Upper lobe of left lung (tissue), 6 donors: ENCODE measurements at places on chromosomes 11 and 22.
A peak's percentile ranks its signal among the peaks of the same experiment; 100 is the strongest.

GRCh38 chr22:29194184-29194583 lies 11.5 kb upstream of the EMID1 start:
- no peak for DNase-seq

DNA sequence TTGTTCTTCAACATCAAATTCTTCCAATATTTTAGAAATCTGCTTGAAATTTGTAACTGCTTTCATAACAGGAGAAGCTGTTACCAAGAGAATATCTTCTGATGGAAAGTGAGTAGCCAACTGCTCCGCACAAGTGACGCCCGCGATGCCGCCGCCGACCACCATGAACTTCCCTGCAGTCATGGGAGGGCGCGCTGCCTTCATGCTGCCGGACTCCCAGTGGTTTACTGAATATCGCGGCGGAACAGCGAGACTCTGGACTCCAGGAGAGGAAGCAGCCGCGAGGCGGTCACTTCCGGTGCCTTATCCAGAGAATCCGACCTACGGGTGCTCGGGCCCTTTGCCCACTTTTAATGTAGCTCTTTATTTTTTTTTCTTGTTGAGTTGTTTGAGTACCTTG lies 190.6 kb downstream of the GUCY1A2 start:
- DNase-seq: no peak

DNA sequence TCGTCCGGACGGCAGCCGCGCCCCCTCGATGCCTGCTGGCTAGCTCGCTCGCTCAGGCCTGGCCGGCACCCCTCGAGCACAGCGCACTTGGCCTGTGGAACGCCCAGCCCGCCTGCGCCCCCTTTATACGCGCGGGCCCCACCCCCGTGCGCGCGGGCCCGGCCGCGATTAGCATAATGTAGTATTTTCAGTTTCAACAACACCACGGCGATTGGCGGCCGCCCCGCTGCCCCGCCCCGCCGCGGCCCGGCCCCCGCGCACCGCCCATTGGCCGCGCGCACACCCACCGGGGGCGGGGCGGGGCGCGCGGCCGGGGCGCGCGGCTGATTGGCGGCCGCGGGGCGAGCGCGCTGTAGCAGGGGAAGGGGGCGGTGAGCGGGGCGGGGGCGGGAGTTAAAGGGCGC lies at the start of gene CDKN1C:
TSS of gene CDKN1C (minus strand) at position 98 of the 404 bp plus-strand sequence. CDS start 319 bp downstream, outside the sequence.
- DNase-seq: peak; percentile 98

GRCh38 chr11:77191429-77191822 lies 63.4 kb downstream of the MYO7A start:
- peak; percentile 63 for DNase-seq

DNA sequence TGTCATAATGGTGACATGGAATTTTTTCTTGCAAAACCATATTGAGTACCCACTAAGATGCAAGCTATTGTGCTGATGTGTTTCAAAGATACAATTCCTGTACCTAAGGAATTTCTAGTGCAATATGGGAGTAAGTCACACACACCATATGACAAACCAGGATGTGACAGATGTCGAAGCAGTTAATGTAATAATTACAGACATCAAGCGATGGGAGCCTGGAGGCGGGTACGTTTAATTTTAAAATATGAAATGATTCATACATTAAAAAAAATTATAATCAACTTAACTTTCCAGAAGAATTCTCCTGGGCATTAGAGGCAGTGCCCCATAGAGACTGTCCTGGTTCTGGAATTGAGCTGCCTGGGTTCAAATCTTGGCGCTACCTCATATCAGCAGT lies 6.0 kb downstream of the SYCE3 start:
- no peak for DNase-seq

DNA sequence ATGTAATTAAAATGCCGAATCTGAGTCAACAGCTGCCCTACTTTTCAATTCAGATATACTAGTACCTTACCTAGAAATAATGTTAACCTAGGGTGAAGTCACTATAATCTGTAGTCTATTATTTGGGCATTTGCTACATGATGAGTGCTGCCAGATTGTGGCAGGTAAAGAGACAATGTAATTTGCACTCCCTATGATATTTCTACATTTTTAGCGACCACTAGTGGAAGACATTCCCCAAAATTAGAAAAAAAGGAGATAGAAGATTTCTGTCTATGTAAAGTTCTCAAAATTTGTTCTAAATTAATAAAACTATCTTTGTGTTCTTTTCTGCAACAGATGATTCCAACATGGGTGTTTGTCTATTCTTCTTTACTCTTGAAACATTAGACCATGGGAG lies 14.1 kb downstream of the MS4A1 start:
- DNase-seq: no peak

GRCh38 chr11:31442086-31442485 lies 67.3 kb downstream of the IMMP1L start:
- no peak for DNase-seq

DNA sequence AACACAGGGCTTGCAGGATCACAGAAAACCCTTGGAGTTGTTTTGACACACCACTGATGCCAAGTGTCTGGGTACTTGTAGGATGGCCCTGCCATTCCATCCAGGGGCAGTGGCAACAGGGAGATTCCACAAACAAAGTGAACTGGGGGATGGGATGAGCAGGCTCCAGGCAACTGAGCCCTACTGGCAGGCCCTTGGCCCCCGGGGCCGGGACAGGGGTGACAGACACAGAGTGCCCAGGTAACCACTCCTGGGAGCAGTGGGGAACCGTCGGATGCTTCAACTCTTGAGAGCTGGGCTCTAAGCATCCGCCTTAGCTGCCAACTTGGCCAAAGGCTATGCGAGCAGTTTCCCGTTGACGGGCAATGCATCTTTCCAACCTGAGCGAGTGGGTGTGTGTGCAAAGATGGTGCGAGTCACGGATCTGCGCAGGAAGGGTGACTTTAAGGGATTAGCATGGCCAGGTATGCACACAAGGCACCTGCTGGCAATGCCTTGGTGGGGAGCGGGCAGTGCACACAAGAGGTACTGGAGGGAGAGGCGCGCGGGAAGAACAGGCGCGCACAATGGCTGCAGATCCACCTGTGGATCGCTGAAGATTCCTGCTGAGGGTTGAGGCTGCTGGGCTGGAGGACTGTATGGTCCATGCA lies 83.1 kb upstream of the PRODH start:
- no peak for DNase-seq

DNA sequence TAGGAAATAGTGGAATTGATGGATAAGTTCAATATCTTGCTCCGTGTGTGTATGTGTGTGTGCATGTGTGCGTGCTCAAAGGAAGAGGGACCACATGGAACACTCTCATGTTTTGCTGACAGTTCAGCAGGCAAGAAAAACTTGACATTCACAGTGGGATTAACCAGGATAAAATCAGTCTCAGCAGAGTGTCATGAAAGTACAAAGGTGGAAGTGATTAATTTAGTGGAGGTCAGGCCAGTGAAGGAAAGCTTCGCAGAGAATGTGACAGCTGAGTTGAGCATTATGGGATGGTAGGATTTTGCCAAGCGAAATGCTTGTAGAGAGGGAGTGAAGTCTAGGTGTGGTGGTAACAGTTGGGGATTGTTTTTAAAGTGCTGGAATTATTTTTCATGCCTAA lies 15.7 kb upstream of the FBXO3 start:
- no peak for DNase-seq

DNA sequence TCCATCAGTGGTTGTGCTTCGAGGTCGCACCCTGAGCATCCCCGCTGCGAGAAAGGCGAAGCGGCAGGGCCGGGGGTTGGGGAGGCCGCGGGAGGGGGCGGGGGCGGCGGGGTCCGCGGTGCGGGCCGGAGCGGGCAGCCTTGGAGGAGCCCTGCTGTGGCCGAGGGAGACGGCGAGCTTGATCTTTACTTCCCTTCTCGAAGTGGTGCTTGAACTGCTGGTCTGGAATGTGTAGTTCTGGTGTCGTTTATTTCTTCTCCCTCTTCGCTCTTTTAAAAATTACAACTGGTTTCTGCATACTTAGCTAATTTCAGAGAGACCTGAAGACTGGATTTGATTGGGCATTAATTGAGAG lies 1.1 kb downstream of the APLP2 start:
- DNase-seq: peak; percentile 83

GRCh38 chr11:17479284-17480214 lies 2.9 kb upstream of the ABCC8 start:
- peak; percentile 33 for DNase-seq

GRCh38 chr11:116948391-116948790 lies 111.0 kb upstream of the APOA1 start:
- DNase-seq: no peak

GRCh38 chr22:37431801-37432707 lies 4.8 kb upstream of the ELFN2 start:
- DNase-seq: no peak

- DNase-seq: peak; percentile 69
Measured at GRCh38 chr22:36334081-36334820, 53.5 kb downstream of the MYH9 start.

- no peak for DNase-seq
Measured at GRCh38 chr11:2348986-2349385, 28.1 kb upstream of the CD81 start.

DNA sequence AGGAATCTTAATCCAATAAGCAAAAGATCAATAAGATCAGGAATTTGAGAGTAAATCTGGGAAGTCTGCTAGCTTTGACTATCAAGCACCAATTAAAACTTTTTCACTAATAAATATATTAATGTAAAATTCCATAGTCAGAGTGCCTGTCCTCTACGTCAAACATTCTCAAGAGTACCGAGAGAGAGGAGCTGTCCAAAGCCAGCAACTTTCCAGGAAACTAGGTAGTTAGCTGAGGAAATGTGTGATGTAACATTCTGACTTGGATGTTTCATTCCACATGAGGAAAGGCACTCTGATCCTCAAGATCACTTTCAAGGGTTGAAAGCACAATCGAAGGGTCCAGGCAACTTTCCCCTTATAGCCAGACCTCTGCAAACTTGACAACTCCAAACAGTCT lies 113.2 kb downstream of the STK33 start:
- no peak for DNase-seq

GRCh38 chr11:5624489-5625279 lies at the start of gene TRIM34:
Gene TRIM34 (plus strand): TSS chr11:5625001. CDS start chr11:5632332, 7,331 bp downstream.
- no peak for DNase-seq

DNA sequence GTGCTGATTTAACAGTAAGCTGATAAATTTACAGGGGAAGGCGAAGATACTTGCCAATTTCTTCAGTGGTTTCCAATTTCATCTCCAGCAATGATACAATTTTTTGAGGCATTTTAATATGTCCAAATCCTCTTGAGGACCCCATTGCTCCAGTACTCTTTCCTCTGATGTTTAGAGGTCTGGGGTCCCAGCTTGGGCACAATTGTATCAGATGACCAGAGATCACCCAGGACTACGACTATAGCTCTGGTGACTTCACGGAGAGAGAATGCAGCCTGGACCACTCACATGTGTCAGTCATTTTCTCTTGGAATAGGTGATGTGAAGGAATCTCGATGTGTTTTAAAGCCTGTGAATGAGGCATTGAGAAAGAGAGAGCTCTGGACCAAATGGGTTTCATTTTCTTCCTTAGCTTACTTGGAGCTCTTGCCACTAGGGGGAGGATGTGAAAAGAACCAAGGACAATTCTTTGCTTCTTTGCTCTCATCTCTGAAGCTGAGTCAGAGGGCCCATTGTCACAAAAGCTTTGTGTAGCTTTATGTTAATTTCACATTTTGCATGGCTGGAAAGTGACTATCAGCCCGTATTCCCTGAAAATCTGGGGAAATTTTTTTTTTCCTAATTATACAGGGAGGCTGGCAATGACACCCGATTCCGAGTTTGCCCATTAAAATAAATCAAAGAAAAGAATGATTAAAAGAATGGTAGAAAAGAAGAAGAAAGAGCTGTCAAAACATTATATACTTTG lies 6.7 kb upstream of the CCDC90B start:
- DNase-seq: no peak

DNA sequence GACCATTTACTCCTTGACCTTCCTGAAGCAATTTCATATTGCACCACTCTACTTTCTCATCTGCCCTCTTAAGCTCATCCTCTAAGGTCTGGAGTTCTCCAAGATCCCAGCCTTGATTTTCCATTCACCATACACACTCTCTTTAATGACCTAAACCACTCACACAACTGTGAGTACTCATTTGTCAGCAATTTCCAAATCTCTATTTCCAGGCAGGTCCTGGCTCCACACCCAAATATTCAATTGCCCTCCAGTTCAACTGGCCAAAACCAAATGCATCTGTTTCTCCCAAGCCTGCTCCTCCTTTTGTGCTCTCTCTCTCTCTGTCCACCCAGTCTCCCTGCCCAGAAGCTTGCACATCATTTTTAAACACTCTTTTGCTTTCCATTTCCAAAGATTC lies 39.6 kb downstream of the NEU3 start:
- no peak for DNase-seq

DNA sequence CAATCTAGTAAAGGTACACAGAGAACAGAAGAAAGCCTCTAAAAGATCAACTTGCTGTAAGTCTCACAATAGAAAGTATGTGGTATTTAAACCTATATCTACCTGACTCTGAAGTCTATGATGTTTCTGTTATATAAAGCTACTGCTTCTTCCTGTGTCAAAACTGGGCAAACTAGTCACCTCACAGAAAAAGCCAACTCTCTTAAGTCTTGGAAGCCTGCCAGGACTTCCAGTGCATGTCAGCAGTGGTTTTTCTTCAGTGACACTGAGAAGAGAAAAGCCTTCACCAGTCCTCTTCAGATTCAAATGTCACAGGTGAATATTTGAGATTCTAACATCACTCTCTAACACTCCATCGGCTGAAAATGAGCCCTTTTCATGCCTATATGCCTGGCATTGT lies 808.0 kb downstream of the DLG2 start:
- DNase-seq: no peak

GRCh38 chr11:69520186-69520916 lies 38.9 kb downstream of the LINC01488 start:
- DNase-seq: no peak

DNA sequence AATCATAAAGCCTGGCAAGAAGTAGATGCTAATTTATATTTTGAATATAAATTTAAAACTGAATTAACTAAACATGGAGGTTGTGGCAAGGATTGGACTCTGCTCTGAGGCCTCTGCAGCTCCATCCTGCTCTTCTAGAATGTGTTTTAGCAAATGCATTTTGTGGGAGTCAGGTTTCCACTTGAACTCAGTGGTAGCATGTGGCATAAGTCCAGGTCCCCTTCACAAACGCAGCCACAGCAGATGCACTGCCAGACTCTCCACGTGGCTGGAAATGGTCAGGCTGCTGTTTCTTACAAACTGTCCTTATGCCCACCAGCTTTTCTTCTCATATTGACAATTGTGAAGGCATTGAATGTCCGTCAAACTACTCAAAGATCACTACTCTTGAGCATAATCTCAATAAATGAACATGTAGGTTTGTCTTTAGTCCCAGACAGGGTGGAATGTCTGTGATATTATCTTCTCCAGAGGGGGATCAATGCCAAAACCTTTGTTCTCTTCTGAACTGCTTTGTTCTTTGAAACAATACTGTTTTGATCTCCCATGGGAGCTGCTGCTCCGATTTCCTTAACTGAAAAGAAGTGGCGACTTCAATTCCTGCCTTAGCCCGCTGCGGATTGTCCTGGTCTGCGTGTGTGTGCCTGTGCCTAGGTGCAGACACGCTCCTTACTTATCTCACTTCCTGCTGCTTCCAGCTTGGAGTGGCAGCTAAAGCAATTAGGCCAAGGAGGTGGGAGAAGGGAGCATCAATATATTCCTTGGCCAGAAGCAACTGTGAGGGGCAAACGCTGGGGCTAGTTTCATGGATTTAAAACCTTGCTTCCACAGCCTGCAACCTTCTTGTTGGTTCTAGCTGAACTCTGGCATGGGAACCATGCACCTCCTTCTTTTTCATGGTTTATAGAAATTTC lies 24.2 kb downstream of the EIF4G2 start:
- DNase-seq: no peak
